DMS 273 treated with DMSO at 0.1 percent for 48 hours (cell line): ENCODE measurements at places on chromosomes 2 and 18.

DNA sequence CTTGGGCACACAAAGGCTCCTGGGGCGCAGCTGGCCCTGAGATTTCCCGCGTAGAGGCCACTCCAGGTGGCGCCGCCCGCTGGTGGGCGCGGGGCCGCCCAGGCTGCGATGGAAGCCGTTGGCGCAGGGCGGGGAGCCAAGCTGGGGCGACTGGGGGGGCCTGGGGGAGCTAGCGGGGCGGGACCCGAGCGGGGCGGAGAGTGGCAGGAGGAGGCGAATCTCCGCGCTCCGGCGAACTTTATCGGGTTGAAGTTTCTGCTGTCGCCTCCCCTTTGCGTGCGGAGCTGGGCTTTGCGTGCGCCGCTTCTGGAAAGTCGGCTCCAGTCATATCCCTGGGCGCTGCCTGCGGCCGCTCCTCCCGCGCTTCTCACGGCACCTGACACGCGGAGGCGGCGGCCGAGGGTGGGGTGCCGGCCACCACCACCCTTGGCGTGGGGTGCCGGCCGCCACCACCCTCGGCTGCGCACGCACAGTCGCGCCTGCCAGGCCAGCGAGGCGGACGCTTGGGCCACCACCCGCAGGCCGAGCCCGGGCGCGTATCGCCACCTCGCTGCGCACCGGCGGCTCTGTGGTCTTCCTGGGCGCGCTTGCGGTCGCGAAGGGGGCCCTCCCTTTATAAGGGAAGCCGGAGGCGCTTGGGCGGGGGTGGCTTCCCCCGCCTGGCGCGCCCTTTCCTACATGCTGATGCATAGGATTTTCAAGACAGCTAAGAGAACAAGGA is 919 bp upstream of the CYP1B1 start:
- peak; percentile 54 for DNase-seq

- no peak for DNase-seq
These were observed 104.8 kb downstream of the MAP4K4 start for GRCh38 chr2:101802329-101802728.

- DNase-seq, result no peak
These were observed 6.4 kb downstream of the CIB4 start for GRCh38 chr2:26634636-26635230.

DNA sequence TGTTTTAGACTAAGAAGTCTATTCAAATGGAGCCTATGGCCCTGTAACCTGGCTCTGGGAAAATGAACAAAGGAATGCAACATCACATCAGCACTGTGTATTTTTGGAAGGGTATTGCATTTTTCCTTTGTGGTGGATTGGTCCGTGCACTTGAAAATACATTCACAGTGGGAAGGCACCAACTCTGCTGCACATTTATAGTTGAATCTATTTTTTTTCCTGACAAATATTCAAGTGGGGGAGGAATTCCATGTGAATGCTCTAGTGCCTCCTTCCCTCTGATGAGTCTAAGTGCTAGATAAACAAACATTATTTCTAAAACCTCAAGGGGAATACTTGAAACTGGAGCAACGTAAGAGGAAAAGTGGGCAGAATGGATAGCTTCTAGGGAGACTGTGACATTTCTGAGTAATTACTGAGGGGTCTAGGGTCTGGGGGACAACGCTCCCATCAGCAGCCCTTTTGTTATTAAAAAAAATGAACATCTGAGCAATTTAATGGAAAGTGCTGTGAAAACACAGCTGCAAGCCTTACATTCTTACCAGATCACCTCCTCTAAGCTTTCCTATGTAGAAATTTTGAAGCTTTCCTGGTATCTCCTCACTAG is 208.2 kb downstream of the SLC8A1 start:
- DNase-seq, result no peak

GRCh38 chr2:113273027-113273551 is 5.6 kb downstream of the PAX8 start:
- peak; percentile 10 for DNase-seq

DNA sequence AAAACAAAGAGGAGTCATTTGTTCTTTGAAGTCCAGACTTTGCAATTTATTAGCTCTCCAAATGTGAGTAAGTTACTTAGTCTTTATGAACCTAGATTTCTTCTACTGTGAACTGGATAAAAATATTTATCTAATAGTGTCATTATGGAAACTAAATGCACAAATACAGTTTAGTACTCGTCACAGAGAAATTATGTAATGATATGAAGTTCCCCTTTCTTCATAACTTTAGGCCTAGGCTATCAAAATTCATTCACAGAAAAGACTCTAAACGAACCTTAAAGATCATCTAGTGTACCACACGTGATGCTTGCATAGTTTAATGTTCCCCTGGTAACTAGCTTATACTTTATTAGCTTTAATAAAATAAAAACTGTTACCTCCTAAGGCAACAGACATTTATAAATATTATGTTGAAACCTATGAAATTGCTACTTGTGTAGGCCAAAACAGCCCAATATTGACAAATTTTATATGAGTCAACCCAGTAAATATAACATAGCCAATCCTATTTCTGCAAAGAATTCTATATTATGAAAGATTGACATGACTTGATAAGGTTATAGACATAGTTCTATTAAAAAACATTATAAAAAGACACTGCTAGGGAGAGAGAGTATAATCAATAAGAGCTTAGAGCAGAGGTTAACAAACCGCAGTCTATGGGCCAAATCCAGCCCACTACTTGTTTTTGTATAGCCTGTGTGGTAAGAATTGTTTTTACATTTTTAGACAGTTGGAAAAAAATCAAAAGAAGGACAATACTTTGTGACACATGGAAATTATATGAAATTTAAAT is 44.9 kb upstream of the ITPRID2 start:
- DNase-seq, result no peak

GRCh38 chr2:189661957-189662321 is 680 bp downstream of the ASNSD1 start:
- no peak for DNase-seq

DNA sequence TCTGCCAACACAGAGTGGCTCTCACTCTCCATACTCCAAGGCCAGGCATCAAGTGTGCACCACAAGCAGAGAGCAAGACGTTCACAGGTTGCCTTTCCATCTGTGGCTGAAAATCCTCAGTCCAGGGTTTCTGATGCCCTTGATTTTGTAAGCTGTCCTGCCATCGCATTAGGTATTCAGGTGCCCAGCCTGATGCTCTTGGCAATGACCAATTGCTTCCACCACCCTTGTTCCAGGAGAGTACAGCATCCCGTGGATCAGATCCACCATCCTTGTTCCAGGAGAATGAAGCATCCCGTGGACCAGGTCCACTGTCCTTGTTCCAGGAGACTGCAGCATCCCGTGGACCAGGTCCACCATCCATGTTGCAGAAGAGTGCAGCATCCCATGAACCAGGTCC is 133.4 kb upstream of the GPC1 start:
- no peak for DNase-seq

DNA sequence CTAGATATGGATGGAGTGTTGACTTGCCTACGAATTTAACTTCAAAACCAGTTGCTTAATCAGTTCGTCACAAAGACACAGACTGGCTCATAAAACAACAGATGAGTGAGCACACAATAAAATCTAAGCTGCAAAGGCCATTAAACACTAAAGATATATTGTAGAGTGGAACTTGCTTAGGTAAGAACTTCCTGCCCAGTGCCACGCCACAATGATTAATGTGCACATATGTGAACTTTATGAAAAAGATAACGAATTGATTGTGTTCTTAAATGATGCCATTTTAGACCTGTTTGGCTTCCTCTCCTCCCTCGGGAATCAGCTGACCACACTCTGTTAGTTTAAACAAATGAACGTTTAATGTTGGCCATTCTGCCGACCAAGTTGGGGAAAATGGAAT is 2031.3 kb upstream of the CELF4 start:
- no peak for DNase-seq

DNA sequence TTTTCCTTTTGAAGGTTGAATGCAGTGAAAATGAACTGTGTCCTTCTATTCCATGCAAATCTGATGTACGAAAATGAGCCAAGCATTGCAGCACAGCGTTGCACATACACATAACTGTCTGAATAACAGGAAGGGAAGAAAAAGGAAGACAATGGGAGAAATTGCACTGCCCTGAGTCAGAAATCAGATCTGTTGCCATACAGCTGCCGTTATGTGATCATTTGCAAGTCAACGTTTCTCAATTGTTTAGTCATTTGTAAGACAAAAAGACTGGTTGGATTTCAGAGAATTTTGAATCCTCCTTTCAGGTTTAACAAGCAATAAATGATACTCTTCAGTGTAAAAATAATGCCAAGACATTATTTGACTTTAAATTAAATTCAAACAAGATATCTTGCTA is 284.1 kb downstream of the DSEL start:
- no peak for DNase-seq

DNA sequence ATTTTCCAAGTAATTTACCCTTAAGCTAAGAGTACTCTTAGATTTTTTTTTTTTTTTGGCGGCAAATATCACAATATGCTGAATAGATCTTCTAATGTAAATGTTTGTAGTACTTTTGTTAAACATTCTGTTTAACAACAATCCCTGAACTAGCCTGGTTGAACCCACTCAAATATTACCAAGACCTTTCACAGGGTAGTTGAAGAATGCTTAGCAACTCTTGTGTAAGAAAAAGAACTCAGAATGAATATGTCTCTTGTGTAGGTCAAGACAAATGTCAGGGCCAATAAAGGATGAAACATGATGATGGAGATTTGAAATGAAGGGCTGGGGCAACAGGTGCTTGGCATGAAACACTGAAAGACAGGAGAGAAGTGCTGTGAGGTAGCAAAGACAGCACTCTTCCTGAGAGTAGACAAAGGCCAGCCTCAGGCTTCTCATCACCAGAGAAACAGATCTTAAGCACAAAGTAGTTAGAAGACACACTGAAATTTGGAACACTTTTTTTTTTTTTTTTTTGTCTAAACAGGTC is 597.3 kb downstream of the ERBB4 start:
- no peak for DNase-seq

GRCh38 chr2:667332-667999 is 9.7 kb downstream of the TMEM18 start:
- no peak for DNase-seq

DNA sequence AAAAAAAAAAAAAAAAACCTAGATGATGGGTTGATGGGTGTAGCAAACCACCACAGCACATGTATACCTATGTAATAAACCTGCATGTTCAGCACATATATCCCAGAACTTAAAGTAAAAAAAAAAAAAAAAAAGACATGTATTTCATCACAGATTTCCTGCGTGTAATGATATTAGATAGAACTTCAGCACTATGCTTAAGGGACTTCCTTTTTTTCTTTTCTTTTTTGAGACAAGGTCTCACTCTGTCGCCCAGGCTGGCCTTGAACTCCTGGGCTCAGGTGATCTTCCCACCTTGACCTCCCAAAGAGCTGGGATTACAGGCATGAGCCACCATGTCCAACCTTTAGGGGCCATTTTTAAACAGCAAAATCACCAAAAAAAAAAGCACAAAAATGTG is 42.0 kb downstream of the NEURL3 start:
- no peak for DNase-seq

GRCh38 chr2:64990876-64991275 is 1.7 kb downstream of the SLC1A4 start:
- DNase-seq, result no peak
